H54 (cell line): ENCODE measurements at places on chromosomes 6 and 20.

DNA sequence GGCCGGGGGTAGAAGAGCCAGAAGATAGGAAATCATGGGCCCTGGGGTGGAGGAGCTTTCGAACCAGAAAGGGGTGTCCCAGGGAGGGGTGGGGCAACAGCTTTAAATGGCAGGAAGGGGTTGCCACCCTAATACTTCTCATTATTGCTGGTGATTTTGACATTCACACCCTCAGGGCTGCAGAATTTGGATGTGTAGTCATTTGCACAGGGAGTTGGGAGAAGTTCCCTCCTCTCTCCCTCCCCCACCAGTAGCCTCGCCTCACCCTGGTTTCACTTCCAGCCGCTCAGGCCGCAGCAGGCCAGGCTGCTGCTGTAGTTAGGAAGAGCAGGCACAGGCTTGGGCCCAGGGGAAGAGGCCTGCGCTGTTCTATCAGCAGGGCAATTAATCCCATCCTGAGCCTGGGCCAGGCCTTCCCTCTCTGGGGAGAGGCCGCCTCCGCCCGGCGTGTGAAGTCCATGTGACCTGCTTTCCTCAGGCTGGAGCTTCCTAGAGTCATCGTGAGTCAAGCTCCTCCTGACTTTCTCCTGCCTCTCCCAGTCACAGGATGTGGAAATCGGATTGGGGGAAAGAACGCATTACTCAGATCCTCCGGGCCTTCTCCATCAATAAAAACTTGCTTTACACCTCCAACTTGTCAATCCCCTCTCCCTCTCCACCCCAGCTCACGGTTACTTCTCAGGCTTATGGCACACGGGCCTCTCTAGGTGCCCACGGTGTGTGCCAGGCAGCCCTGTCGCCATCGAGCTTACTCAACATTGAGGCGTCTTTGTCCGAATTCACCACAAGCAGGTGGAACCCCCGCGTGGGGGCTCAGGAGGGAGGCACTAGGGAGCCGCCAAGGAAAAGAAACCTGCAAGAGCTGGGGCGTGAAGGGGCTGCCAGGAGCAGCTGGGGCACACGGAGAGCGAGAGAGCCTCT lies 7.8 kb downstream of the ADTRP start:
- peak; percentile 80 for DNase-seq

DNA sequence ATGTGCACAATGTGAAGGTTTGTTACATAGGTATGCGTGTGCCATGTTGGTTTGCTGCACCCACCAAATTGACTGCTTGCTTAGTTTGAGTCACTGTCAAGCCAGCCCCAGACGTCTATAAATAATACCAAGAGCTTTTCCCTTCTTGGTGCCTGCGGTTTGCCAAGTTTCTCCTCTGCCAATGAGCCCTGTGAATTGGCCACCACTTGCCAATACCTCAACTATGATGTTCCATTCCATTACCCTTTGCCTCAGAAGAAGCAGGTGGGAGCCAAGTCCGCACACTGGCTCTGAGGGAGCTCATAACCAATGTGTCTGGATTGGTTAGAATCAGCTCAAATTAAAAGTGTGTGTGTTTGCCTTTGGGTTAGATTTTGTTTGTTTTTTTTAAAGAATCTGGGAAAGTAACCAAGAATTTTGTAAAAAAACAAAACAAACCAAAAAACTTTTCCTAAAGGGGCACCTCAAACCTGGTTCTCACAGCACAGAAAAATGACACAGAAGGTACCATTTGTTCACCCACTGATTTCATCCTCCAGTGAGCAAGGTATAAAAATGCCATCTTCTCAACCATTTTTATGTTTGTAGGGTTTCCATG lies 244.7 kb upstream of the PRND start:
- DNase-seq: no peak

GRCh38 chr6:137830511-137830911 lies 36.5 kb upstream of the TNFAIP3 start:
- no peak for DNase-seq

- DNase-seq: peak; percentile 50
These were observed 23.3 kb upstream of the TOP1 start for GRCh38 chr20:41005361-41005729.

- no peak for DNase-seq
These were observed 46.5 kb downstream of the SMLR1 start for GRCh38 chr6:130873746-130874145.

- DNase-seq: no peak
These were observed 156.6 kb downstream of the KLHL32 start for GRCh38 chr6:97081010-97081590.

DNA sequence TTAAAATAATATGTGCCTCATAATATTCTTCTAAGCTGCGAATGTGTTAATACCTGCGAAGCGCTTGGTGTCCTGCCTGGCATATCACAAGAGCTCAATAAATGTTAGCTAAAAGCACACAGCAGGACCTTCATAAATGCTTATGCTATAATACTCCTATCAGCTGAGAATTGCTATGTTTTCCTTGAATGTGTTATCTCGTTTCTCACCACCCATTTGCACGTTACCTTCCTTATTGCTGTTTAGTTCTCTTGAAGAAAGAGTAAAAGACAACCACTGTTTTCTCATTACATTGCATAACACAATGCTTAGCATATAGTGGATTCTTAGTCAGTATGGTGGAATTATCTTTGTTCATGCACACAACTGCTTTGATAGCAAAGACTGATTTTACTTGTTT lies 76.6 kb downstream of the EDN1 start:
- DNase-seq: no peak

GRCh38 chr6:128251445-128252340 lies 268.7 kb downstream of the PTPRK start:
- no peak for DNase-seq

DNA sequence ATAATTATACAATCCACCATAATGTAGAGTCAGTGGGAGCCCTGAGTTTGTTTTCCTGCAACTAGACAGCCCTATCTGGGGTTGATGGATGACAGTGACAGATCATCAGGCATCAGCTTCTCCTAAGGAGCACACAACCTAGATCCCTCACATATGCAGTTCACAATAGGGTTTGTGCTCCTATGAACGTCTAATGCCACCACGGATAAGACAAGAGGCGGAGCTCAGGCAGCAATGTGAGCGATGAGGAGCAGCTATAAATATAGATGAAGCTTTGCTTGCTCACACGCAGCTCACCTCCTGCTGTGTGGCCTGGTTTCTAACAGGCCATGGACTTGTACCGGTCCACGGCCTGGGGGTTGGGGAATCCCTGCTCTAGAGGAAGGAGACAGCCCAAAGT lies 25.9 kb downstream of the EDEM2 start:
- no peak for DNase-seq

GRCh38 chr6:110366975-110367374 lies 8.8 kb upstream of the METTL24 start:
- no peak for DNase-seq

DNA sequence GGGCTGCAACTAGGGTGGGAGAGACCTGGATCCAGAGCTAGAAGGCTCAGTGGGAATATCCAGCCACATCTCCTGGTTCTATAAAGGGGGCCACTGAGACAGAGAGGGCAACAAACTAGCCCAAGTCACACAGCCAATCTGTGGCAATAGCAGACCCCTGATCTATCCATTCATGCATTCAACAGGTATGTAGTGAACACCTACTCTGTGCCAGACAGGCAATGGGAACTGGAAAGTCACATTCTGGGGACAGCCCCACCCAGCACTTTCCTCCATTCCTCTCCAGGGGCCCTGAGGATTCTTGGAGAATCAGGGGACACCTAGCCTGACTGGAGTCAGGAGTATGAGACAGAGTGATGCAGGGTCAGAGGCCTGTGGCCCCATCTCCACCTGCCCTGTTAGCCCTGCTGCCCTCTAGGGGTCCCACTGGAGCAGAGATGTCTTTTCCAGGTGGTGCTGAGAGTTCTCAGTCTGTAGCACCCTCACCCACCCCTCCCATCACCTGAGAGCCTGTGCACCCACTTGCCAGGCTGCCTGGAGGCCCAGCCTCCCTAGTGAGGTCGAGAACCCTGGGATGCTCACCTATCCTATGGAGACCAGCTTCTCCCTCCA lies 13.6 kb downstream of the BPIFA2 start:
- no peak for DNase-seq

DNA sequence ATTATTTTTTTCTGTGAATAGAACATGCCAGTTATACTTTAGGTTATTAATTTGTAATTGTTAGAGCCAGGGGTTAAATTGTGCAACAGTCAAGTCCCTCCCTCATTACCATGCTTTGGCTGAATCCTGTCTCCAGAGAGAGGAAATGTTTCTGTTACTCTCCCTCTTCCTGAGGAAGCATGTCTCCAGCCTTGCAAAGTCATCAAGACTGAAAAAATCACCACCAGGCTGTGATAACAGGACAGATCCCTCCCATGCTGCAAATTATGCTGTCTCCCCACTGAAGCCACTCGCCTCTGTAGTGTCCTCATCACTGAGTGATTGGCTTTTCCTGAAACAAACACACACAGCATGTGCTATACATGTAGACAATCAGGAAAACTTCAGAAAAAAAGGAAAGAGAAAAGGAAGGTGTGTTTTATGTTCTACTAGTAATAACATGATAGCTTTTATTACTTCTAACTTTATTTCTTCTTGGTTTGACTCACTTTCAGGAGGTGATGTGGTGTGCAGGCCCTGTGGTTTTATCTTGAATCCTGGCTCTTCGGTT lies 290.0 kb upstream of the JAG1 start:
- DNase-seq: no peak
